Stimulated activated CD8-positive, alpha-beta memory T cell treated with anti-CD3 and anti-CD28 coated beads, Interleukin-2, amount 100 ng/mL, for 1 hour (primary cell): ENCODE measurements at places on chromosomes 5 and 9.

DNA sequence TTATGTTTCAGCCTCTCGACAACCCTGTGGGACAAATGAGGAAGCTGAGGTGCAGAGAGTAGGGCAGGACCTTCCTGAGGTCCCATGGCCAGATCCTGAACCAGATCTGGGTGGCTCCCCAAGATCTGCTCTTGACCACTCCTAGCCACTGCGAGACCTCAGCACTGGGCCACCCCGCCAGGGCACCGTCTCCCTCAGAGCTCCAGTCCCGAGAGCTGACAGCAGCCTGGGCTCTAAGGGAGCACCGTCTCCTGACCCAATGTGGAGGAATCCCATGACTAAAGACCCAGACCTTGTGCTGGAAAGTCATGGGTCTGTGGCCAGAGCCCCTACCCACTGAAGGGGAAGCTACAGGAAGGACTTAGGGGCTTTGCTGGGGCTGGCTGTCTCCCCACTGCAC lies 4.5 kb upstream of the LMX1B start:
- DNase-seq = no peak

DNA sequence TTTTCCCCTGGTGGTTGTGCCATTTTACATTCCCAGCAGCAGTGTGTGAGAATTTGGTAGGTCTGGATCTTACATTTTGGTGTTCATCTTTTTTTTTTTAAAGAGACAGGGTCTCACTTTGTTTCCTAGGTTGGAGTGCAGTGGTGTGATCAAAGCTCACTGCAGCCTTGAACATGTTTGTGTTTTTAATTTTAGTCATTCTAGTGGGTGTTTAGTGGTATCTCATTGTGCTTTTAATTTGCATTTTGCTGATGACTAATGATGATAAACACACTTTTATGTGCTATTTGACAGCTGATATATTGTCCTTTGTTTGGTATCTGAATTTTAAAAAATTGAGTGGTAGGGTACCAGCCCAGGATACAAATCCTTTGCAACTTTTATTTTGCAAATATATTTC lies 53.4 kb upstream of the POMT1 start:
- DNase-seq = no peak

GRCh38 chr9:93155716-93156474 lies 21.8 kb upstream of the NINJ1 start:
- no peak for DNase-seq

- no peak for DNase-seq
These were observed 4.7 kb downstream of the KLF9 start for GRCh38 chr9:70409800-70410199.

- no peak for DNase-seq
These were observed 147.5 kb downstream of the LURAP1L start for GRCh38 chr9:12922224-12922866.

- no peak for DNase-seq
These were observed 168.2 kb downstream of the PPP2R2B start for GRCh38 chr5:146710348-146710747.
